ENCODE measurements at places on chromosomes 6 and 20.

- no peak for DNase-seq
These were observed 42.1 kb upstream of the ARMC2 start for GRCh38 chr6:108806171-108806570.

- no peak for DNase-seq
These were observed 33.0 kb downstream of the FOXP4 start for GRCh38 chr6:41579088-41579610.

- no peak for DNase-seq
These were observed 304.6 kb upstream of the ZFP64 start for GRCh38 chr20:52496191-52496590.

GRCh38 chr20:15288106-15288505, 950.7 kb upstream of the FLRT3 start:
- no peak for DNase-seq

GRCh38 chr6:28446818-28447511, 3.7 kb upstream of the ZSCAN23 start:
- DNase-seq: no peak

- DNase-seq: no peak
These were observed 67.2 kb downstream of the B4GALT5 start for GRCh38 chr20:49646528-49646927.

- no peak for DNase-seq
These were observed 47.8 kb upstream of the FRMD1 start for GRCh38 chr6:168126566-168127383.

DNA sequence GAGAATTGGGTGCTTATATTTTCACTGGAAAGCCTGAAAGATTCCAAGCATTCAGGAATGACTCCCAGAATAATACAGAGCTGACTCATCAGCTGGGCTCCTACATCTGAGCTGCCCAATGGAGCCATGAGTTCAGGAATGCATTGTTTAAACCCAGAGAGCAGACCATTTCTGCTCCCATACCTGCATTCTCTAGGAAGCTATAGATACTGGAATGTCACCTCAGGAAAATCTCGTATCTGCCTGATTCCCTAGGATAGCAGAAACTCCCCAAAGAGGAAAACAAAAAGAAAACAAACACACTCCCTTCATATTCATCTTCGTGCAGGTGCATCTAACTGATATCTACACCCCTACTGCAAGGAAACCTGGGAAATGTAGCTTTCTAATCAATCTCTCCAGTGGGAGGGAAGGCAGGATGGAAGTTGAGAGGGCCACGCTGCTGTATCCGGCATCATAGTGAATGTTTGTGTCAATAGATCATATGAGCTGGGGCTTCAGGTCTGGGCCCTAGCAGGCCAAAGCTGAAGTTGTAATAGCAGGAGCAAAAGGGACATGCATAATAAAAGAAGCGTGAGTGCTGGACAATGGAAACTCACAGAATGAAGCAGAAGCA, 8.2 kb upstream of the SLC2A12 start:
- no peak for DNase-seq

GRCh38 chr6:49328051-49328744, 134.9 kb downstream of the MMUT start:
- DNase-seq: no peak

- no peak for DNase-seq
These were observed 526.6 kb upstream of the ARID1B start for GRCh38 chr6:156250593-156250992.

- no peak for DNase-seq
These were observed 52.4 kb downstream of the RNF217 start for GRCh38 chr6:125014661-125014957.

- DNase-seq: no peak
These were observed 53.2 kb downstream of the KCNQ2 start for GRCh38 chr20:63419299-63419698.

- DNase-seq: no peak
These were observed 258.4 kb upstream of the FAM83B start for GRCh38 chr6:54588176-54588575.

DNA sequence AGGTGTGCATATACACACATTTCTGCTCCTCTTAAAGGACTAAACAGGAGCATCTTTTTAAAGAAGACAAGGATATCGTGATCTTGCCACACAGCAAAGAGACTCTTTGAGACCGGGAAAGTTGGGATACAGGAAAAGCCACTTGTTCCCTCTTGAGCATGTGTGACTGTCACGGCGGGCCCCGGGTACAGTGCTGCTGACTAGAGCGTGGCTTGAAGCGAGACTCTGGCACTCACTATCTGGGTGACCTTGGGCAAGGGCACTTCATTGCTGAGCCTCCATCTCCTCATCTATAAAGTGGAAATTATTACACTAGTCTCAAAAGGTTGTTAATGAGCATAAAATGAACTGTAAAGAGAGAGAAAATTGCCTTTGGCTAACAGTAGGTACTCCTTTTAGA, 713.9 kb downstream of the PTPRT start:
- no peak for DNase-seq

DNA sequence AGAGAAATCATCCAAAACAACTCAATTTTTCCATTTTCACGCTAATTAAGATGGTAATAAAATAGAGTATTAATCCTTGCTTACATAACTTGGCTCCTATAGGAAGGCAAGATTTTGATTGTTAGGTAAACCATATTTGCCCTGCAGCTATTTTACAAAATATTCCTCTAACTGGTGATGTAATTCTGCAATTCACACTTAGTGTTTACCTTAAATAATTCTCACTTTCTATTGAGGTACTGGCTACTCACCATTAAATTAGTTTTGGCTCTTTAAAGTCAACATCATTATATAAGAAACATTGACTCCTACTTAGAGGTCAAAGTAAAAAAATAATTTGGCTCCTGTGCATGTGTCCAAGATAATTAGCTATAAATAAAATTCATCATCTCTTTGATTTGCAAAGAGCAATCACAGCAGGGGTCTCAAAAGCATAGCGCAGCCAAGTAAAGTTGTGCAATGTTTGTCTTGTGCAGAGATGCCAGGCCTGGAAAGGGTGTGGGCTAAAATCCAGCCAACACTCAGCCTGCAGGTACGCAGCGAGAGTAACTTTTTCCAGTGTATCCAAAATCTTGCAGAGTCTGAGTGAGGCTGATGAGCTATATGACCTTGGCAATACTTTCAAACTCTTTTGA, 501.2 kb downstream of the MMUT start:
- no peak for DNase-seq

DNA sequence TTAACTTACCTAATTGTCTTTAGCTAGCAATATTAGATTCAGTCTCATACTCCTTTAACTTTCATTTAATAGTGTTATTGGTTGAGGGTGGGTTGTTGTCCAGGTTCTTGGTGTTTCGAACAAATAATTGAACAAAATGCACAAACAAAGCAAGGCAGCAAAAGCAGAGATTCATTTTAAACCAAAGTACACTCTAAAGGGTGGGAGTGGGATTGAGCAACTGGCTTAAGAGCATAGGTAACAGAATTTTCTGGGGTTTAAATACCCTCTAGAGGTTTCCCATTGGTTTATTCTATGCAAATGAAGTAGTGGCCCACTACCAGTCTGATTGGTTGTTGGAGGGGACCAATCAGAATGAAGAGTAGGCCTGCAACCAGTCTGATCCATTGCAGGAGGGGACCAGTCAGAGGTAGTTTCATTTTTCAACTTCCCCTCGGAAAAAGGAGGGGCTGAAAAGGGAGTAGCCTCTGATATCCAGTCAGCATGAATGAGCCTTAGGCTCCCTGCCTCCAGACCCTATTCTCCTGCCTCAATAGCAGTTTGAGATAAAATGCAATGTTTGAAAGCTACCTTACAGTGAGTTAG, 26.3 kb upstream of the RAB23 start:
- no peak for DNase-seq

DNA sequence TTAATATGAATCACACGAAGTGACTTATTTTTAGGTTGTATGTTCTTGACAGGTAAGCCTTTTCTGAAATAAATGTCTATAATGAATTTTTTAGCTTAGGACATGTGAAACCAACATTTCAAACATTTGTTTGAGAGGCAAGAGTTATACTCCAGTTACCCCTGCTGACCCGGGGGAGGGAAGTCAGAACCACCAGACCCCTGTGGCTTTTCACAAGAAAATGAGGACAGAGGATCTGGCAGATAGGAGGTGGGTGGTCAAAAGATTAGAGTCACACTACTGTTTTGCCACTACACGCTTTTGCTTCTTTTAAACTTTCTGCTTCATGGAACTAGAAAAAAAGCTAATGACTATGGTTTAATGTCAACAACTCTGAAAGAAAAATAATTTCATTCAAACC, 27.5 kb upstream of the ADGRF4 start:
- DNase-seq: no peak

GRCh38 chr6:90173262-90173925, 123.2 kb downstream of the BACH2 start:
- DNase-seq: no peak

- no peak for DNase-seq
These were observed 545.8 kb upstream of the CITED2 start for GRCh38 chr6:139920027-139920775.

GRCh38 chr6:40146902-40147301, 212.6 kb upstream of the MOCS1 start:
- no peak for DNase-seq

DNA sequence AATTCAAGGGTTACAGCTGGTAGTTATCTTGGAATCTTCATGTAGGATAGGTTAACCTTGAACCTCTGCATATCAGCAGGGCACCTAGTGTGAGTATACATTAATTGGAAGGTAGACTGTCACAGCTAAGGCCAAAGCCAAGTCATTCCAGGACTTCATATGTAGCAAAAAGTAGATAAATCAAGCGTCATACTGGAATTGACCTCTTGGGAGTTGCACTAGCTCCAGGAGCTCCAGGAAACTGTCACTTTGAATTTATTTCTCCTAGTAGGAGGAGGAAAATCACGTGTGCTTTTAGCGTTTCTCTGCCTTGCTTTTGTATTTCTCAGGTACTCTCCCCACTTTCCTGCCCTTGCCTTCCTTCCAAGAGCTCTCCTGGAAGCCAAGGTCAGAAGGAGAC, 30.3 kb downstream of the RIPOR2 start:
- no peak for DNase-seq

DNA sequence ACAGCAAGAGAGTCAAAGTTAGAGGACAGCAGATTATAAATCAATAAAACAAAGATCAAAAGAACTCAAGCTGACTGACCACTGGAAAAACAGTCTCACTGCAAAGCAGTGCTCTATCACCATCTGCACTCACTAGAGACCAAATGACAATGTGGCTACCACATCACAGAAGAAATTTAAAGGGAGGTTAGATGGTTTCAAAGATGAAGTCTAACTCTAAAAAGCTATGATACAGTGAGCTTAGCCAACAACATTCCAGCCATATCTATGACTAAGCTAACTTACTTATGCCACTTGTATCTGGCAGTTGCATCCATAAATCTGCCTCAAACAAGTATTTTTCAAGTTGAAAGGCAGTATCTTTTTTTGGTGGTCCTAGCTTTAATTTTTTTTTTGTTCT, 68.6 kb downstream of the ARHGAP18 start:
- DNase-seq: no peak

DNA sequence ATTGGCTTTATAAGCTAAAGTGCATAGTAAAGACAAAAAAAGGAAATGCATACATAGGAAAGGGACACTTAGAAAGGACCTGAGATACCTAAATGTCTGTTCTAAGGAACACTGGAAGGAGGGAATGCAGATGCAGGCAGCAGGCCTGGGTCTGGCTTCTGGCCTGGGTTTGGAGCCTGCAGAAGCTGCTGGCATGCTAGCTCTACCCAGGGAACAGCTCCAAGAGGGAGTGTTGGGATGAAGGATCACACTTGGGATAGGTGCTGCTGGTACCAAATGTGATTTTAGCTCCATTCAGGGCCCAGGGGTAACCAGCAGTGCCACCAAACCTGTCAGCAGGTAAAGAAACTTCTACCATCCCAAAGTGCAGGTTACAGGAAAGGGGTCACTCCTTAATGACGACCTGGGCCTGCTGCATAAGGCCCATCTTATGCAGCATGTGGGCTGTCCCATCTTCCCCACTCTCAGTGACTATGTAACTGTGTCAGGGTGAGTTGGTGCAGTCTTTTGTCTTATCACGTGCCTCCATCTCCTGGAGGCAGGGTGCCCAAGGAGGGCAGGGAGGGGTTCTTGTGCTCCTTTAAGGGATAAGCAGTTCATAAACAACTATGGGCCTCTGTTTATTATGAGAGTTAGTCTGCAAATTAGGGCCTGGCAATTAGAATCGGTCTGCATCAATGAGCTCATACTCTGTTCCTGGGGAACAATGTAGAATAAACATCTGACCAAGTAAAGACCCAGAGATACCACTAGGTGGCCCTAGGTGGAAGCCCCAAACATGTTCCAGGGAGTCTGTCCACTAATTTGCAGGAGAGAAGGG, 26.9 kb downstream of the DDX27 start:
- no peak for DNase-seq

DNA sequence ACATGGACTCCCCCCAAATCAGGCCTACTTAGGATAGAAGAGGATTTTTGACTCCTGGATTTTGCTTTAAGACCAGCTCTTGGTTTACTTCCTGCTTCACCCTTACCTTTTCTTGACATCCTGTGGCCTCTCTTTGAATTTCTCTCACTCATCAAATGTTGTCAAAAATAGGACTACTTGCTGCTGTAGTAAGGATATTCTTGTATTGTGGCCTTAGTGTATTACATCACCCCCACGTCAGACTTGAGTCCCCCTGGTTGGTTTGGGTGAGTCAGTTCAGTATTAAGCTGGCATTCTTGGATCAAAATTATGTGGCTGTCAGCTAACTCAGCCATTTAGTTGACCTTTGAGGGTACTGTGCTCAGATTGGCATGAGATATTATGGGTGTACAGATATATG, 1.1 kb downstream of the TPX2 start:
- no peak for DNase-seq

GRCh38 chr6:137798846-137799245, 68.2 kb upstream of the TNFAIP3 start:
- no peak for DNase-seq

DNA sequence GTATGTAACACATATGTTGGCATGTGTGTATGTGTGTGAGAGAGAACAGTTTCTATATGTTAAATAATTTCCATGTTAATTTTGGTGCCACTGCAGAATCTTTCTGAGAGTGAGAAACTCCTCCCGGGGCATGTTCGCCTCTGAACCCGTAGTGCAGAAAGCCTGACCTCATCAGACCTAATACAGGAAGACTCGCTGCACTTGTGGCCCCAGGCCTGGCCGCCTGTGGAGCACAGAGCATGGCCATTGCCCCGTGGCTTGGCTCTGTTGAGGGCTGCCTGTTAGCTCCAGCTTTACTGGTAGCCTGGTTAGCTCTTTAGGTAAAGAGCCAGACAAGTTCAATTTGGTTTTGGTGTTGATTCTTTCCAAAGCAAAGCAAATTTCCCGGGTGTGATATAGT, 25.5 kb downstream of the FARS2 start:
- no peak for DNase-seq

DNA sequence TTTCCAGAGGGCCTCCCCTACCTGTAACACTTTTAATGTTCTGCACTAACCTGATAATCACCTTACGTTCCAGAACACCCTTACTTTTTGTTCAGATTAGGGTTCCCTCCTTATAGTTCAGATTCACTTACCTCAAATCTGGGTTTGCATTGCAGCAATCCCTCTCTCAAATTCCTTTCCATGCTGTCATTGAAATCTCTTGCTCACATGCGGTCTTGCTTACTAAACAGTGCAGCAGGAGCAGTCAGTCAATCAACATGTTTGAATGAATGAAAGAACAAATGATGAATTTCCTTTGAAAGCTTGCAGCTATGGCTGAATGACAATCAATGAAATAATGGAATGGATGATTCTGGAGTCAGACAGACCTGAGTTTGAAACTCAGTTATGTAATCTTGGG, 200.1 kb downstream of the HIVEP2 start:
- DNase-seq: no peak
